T-cell (primary cell): ENCODE measurements at places on chromosomes 7 and 10. TPM values are rescaled to one million over a fixed set of nuclear protein-coding genes. Genes with fewer than 3 reads are reported as not detected.

The ASB10 gene
- total RNA-seq: not detected

The YAE1 gene
- total RNA-seq: 15.6 TPM

The BMPER gene
- not detected for total RNA-seq

The OR9A2 gene
- total RNA-seq: not detected

The NOD1 gene
- 19.4 TPM for total RNA-seq
